ENCODE measurements at places on chromosomes 12 and 14.

GRCh38 chr12:11542599-11542998, 106.9 kb upstream of the ETV6 start:
- DNase-seq, result no peak

- DNase-seq, result no peak
These were observed 1.2 kb downstream of the HNRNPC start for GRCh38 chr14:21267886-21268616.

DNA sequence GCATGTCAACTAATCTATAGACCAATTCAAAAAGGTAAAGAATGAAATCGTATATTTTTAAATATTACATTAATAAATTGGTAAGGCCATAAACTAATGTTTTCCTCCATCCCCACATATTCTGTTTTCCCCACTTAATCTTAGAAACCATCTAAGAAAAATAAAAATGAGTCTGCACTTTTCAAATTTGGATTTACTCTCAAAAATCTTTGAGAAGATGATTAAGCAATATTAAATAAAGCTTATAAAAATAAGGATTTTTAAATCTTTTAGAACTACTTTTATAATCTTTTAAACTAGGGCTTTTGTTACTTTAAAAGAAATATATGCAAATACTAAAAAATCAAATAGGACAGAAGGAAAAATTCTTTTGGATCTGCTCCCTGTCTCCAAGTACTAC, 10.6 kb upstream of the HAL start:
- DNase-seq, result no peak

- DNase-seq, result no peak
These were observed 147.2 kb downstream of the GRIN2B start for GRCh38 chr12:13834241-13834640.

GRCh38 chr14:77488558-77488957, 10.1 kb downstream of the ISM2 start:
- DNase-seq, result no peak

DNA sequence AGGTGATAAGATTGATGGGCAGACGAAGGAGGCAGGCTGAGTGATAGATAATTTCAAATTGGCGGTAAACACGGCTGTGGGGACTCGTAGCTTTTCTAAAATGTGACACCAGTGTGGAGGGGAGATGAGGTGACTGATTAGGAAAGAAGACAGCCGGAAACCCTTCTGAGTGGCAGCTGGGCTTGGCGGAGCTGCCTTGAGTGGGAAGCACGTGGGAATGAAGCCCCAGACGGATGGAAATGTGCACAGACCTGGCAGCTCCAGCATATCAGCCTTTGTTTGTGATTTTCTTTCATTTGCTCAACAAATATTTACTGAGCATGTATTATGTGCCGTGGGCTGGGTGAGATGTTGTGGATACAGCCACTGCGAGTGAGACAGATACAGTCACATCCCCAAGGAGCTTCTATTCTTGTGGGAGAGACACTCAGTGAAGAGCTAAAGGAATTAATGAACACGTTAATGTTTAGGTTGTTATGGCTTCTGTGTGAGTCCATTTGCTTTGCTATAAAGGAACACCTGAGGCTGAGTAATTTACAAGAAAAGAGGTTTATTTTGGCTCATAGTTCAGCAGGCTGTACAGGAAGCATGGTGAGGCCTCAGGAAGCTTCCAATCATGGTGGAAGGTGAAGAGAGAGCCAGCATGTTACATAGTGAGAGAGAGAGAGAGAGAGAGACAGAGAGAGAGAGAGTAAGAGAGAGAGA, 65.5 kb upstream of the LHX5 start:
- no peak for DNase-seq

DNA sequence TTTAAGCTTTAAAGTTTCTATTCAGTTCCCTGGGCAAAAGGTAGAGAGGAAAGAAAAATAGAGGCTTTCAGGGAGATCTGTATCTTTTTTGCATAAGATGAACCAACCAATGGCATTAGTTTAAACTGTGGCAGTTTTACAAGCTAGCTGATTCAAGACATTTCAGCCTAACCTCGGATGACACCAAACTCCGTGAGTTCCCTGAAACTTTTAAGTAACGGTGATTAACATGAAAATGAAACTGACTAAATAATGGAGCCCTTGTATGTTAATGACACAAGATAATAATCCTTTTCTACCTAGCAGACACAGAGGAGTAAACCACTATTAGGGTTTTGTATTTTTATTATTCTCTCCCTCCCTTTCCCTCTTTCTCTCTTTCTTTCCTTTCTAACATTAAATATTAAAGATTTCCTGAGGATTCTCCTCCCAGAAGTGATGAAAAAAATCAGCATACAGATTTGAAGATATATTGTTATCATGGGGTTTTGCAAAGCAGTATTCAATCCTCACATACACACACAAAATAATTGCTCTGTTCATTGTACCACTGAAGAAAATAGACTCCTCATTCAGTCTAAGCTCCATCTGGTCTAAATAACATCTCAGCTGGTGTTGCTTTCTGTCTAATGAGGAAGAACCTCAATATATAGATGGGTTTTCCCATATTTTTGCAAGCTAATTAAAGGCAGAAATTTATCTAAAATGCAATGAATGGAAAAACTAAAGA, 483.8 kb downstream of the NOVA1 start:
- DNase-seq, result no peak

DNA sequence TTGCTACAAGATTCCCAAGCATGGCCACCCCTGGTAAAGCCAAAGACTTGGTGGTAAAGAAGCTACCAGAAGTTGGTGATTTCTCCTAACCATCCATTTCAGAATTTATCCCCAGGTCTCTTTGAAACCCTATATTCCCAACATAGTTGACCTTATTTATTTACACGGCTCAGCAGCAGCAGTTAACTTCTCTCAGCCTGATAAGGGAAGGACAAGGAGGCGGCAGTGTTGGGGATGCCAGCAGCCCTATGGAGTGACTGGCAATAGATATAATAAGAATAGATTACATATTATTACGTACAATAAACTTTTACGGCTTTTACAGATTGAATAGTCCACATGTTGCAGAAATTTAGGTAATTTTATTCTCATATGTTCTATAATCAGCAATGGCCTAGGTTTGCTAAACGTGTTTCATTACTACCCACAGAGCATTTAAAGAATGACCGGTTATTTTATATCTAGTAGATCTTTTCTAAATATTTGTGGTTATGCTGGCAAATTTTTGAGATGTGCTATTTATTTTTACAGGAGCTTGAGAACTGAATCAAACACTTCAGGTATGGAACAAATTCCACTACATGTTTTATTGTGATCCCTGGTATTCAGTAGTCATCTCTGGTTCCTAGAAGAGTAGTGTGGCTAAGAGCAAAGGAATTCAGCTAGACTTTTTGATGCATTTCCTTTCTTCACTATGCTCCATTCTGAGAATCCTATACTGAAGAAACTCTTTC, 19.8 kb upstream of the PALS1 start:
- no peak for DNase-seq

- DNase-seq, result no peak
These were observed 31.7 kb downstream of the RASAL1 start for GRCh38 chr12:113103756-113104450.

- DNase-seq, result no peak
These were observed 10.1 kb downstream of the KRT80 start for GRCh38 chr12:52181746-52182145.

DNA sequence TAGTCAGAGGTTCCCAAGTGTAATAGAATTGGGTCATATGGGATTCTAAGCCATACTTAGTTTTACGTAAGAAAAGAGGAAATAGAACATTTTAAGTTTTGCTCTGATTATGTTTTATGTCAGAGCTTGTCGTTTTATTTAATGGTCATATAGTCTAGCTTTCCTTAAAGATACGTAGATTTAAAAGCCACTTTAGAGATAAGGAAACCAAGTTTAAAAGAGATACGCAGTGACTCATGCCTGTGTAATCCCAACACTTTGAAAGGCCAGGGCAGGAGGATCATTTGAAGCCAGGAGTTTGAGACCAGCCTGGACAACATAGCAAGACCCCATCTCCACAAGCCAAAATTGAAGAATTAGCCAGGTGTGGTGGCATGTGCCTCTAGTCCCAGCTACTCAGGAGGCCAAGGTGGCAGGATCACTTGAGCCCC, 19.5 kb downstream of the MAPK1IP1L start:
- no peak for DNase-seq

DNA sequence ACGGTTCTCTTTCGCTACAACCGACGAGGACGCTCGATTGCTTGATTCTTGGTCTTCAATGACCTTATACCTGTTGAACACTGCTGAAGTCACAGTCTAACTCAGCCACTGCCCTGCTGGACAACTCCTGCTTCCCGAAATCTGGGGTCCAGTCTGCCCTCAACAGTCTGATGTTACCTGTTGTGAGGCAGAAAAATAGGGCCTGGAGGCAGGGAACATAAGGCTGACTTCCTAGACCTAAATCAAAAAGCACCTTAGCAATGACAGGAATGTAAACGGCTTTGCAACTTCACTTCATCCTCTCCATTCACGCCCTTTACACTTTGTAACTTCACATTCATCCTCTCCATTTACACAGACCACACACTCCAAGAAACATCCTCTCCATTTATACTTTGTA, 597 bp upstream of the GLTP start:
- no peak for DNase-seq

DNA sequence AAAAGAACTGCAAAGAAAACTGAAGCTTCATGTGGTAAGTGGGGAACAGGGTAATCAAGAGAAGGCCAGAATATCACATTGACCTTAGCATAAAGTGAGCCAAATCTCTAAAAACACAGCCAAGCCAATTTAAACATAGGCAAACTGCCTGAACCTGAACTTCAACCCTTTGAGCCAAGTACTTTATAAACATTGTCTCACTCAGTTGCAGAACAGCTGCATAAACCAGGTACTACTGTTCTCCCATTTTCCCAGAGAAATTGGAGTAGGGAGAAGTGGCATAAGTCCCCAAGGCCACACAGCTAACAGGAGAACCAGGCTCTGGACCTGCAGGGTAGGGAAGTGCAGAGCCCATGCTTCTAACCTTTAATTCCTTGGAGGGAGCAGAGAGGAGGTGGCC, 30.4 kb upstream of the FKBP4 start:
- DNase-seq, result no peak
